ENCODE measurements at places on chromosomes 7 and 10. TPM values are rescaled to one million over a fixed set of nuclear protein-coding genes. Genes with fewer than 3 reads are reported as not detected.

The UPK3BL2 gene
- total RNA-seq, result 21.6 TPM

The CALML5 gene
- not detected for total RNA-seq

The ASIC3 gene
- total RNA-seq, result 1.9 TPM

The HOGA1 gene
- 28.8 TPM for total RNA-seq

DNA sequence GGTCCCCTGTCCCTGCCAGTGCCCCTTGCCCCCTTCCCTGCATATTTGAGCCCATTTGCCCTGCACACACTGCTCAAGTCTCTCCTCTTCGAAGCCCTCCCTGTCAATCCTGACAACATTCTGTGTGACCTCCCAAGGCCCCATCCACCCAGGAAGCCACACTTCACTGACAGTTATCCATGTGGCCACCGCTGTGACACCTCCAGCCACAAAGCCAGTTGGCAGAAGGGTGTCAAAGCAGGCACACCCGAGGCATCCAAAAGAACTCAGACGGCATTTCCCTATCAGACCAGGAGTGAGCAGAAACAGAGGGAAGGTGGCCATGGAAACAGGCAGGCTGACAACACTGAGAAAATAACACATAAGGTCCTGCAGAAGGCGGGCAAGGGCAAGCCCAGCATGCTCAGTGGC is 4.6 kb downstream of the POLM start:
- no peak overlapping the region for H3K4me3 ChIP-seq
- H3K27ac ChIP-seq, result no peak overlapping the region
- H3K27me3 ChIP-seq, result no peaks in the 10 kb centered on the region
- peaks cover 7% of the 10 kb centered on the region for H3K36me3 ChIP-seq
- peaks cover 51% of the 10 kb centered on the region for H3K4me1 ChIP-seq
- peak; percentile 38 for DNase-seq

GRCh38 chr7:23689165-23689564 is 9.2 kb downstream of the FAM221A start:
- H3K4me3 ChIP-seq, result no peak overlapping the region
- no peak for DNase-seq
- H3K4me1 ChIP-seq, result no peaks in the 10 kb centered on the region
- H3K27me3 ChIP-seq, result no peaks in the 10 kb centered on the region
- H3K27ac ChIP-seq, result no peak overlapping the region

- no peak overlapping the region for H3K27ac ChIP-seq
- no peaks in the 10 kb centered on the region for H3K36me3 ChIP-seq
- no peak for DNase-seq
- no peaks in the 10 kb centered on the region for H3K27me3 ChIP-seq
- peaks cover 11% of the 10 kb centered on the region for H3K4me1 ChIP-seq
- H3K4me3 ChIP-seq, result no peak overlapping the region
These were observed 182.0 kb downstream of the CUX1 start for GRCh38 chr7:101999393-101999792.

- no peaks in the 10 kb centered on the region for H3K36me3 ChIP-seq
- H3K27me3 ChIP-seq, result no peaks in the 10 kb centered on the region
- H3K4me1 ChIP-seq, result no peaks in the 10 kb centered on the region
- no peak overlapping the region for H3K27ac ChIP-seq
- no peak for DNase-seq
These were observed 94.7 kb downstream of the DYNC2I1 start for GRCh38 chr7:158950914-158951635.

- peak; percentile 21 for DNase-seq
- no peaks in the 10 kb centered on the region for H3K4me1 ChIP-seq
- no peaks in the 10 kb centered on the region for H3K36me3 ChIP-seq
- no peaks in the 10 kb centered on the region for H3K27me3 ChIP-seq
These were observed 245.9 kb upstream of the PHYHIPL start for GRCh38 chr10:58930500-58930899.

DNA sequence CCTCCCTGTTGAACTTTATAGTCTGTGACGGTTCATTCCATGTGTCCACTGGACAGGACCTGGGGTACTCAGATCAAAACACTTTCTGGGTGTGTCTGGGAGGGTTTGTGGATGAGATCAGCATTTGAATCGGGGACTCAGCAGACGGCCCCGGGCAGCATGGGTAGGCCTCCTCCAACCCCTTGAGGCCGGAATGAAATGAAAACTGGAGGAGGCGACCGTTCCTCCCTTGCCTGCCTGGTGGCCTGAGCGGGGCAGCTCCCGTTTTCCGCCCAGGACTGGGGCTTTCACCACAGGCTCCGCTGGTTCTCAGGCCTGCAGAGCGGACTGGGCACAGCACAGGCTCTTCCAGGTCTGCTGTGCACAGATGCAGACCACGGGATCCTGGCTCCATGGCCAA is 247.7 kb downstream of the MAD1L1 start:
- no peaks in the 10 kb centered on the region for H3K4me1 ChIP-seq
- no peaks in the 10 kb centered on the region for H3K36me3 ChIP-seq
- H3K27me3 ChIP-seq, result no peaks in the 10 kb centered on the region
- DNase-seq, result peak; percentile 53

- no peaks in the 10 kb centered on the region for H3K4me1 ChIP-seq
- no peak overlapping the region for H3K4me3 ChIP-seq
- DNase-seq, result no peak
- no peaks in the 10 kb centered on the region for H3K27me3 ChIP-seq
- H3K27ac ChIP-seq, result no peak overlapping the region
- H3K36me3 ChIP-seq, result no peaks in the 10 kb centered on the region
These were observed 1383.2 kb upstream of the CELF2 start for GRCh38 chr10:9634466-9634865.

DNA sequence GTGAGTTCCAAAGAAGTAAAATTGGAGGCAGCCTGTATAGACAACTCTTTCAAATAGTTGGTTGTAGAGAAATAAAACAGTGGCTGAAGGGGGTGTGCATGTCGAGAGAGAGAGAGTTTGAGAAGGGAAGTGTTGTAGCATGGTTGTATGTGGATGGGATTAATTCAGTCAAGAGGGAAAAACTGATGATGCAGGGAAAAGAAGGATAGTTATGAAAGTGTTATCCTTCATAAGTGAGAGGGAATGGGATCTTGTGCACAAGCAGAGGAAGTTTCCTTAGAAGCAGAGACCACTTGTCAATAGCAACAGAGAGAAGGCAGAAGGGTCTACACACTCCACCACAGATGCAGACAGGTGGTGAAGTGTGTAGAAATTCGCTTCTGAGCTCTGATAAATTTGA is 30.0 kb upstream of the BPGM start:
- DNase-seq, result no peak
- H3K27me3 ChIP-seq, result no peaks in the 10 kb centered on the region
- no peaks in the 10 kb centered on the region for H3K4me1 ChIP-seq
- H3K4me3 ChIP-seq, result no peak overlapping the region
- H3K27ac ChIP-seq, result no peak overlapping the region

GRCh38 chr10:18229826-18230225 is 89.6 kb downstream of the CACNB2 start:
- no peaks in the 10 kb centered on the region for H3K36me3 ChIP-seq
- H3K4me3 ChIP-seq, result no peak overlapping the region
- H3K27ac ChIP-seq, result no peak overlapping the region
- DNase-seq, result no peak
- no peaks in the 10 kb centered on the region for H3K4me1 ChIP-seq
- no peaks in the 10 kb centered on the region for H3K27me3 ChIP-seq

GRCh38 chr7:25496476-25497368 is 268.4 kb upstream of the NPVF start:
- H3K4me1 ChIP-seq, result no peaks in the 10 kb centered on the region
- H3K36me3 ChIP-seq, result no peaks in the 10 kb centered on the region
- no peak for DNase-seq
- H3K4me3 ChIP-seq, result no peak overlapping the region
- no peak overlapping the region for H3K27ac ChIP-seq

GRCh38 chr10:113026679-113027078 is 76.6 kb downstream of the TCF7L2 start:
- H3K4me1 ChIP-seq, result peaks cover 32% of the 10 kb centered on the region
- no peak overlapping the region for H3K27ac ChIP-seq
- H3K4me3 ChIP-seq, result no peak overlapping the region

DNA sequence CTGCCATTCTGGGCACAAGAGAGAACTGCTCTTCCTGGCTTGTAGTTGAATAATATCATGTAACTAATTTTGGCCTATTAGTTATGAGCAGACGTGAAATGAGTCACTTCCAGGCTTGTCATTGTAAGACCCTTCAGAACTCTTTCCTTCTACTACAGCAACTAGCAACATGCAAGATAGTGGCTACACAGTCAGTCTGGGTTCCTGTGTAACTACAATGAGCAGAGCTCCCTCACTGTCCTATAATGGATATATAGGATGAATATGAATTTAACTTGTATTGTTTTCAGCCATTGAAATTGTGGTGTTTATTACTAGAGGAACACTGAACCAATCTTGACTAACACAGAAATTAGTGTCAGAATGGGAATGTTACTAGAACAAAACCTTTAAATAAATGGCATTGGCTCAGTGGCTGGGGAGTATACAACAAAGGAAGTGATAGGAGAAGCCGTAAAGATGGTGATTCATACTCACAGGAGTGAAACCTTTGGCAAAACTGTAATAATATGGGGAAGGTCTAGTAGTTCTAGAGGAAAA is 2.9 kb upstream of the MTPN start:
- H3K36me3 ChIP-seq, result no peaks in the 10 kb centered on the region
- H3K27ac ChIP-seq, result no peak overlapping the region
- no peak overlapping the region for H3K4me3 ChIP-seq
- no peaks in the 10 kb centered on the region for H3K4me1 ChIP-seq
- H3K27me3 ChIP-seq, result no peaks in the 10 kb centered on the region
- no peak for DNase-seq

GRCh38 chr7:43639858-43640491 is 57.1 kb downstream of the STK17A start:
- no peaks in the 10 kb centered on the region for H3K27me3 ChIP-seq
- peaks cover 18% of the 10 kb centered on the region for H3K4me1 ChIP-seq
- peak overlapping the region; percentile 17 for H3K4me3 ChIP-seq
- peak overlapping the region; percentile 58 for H3K27ac ChIP-seq
- H3K36me3 ChIP-seq, result peaks cover 20% of the 10 kb centered on the region
- DNase-seq, result peak; percentile 34

- H3K4me3 ChIP-seq, result no peak overlapping the region
- peaks cover 2% of the 10 kb centered on the region for H3K4me1 ChIP-seq
- no peaks in the 10 kb centered on the region for H3K36me3 ChIP-seq
- DNase-seq, result no peak
These were observed 3.7 kb downstream of the FAM3C start for GRCh38 chr7:121392277-121393004.

DNA sequence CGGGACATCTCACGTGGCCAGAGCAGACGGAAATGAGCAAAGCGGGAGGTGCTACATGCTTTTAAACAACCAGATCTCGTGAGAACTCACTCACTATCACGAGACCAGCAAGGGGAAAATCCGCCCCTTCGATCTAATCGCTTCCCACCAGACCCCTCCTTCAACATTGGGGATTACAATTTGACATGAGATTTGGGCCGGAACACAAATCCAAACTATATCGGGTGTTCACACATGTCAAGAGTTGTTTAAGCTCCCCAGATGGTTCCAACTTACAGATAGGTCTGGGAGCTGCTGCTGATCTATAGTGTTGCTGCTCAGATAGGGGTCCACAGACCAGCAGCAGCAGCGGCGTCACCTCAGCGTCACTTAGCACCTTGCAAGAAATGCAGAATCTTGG is 194.9 kb downstream of the GPAM start:
- H3K4me1 ChIP-seq, result no peaks in the 10 kb centered on the region
- DNase-seq, result no peak
- no peak overlapping the region for H3K4me3 ChIP-seq
- no peaks in the 10 kb centered on the region for H3K36me3 ChIP-seq

DNA sequence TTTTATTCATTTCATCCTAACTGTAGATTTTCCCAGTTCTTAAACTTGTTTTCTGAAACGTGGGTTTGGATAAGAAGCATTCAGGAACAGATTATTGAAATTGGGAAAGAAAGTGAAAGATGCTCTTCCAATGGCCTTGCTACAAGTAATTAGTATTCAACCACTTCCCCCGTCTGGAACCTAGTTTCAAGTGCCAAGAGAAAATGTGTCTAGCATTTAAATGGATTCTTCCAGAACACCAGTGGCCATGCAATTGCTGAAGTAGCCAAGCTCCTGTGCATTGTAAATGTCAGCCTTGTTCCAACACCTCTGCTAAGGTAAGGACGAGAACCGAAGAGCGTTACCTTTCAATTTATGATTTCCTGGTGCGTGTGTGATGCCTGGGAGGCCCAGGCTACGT is 68.2 kb downstream of the PFKFB3 start:
- H3K27me3 ChIP-seq, result no peaks in the 10 kb centered on the region
- no peak for DNase-seq
- H3K36me3 ChIP-seq, result no peaks in the 10 kb centered on the region
- H3K27ac ChIP-seq, result no peak overlapping the region
- H3K4me3 ChIP-seq, result no peak overlapping the region
- H3K4me1 ChIP-seq, result no peaks in the 10 kb centered on the region

- no peaks in the 10 kb centered on the region for H3K36me3 ChIP-seq
- H3K27ac ChIP-seq, result peak overlapping the region; percentile 43
- H3K4me1 ChIP-seq, result no peaks in the 10 kb centered on the region
These were observed 43.4 kb downstream of the HIPK2 start for GRCh38 chr7:139734395-139734794.

DNA sequence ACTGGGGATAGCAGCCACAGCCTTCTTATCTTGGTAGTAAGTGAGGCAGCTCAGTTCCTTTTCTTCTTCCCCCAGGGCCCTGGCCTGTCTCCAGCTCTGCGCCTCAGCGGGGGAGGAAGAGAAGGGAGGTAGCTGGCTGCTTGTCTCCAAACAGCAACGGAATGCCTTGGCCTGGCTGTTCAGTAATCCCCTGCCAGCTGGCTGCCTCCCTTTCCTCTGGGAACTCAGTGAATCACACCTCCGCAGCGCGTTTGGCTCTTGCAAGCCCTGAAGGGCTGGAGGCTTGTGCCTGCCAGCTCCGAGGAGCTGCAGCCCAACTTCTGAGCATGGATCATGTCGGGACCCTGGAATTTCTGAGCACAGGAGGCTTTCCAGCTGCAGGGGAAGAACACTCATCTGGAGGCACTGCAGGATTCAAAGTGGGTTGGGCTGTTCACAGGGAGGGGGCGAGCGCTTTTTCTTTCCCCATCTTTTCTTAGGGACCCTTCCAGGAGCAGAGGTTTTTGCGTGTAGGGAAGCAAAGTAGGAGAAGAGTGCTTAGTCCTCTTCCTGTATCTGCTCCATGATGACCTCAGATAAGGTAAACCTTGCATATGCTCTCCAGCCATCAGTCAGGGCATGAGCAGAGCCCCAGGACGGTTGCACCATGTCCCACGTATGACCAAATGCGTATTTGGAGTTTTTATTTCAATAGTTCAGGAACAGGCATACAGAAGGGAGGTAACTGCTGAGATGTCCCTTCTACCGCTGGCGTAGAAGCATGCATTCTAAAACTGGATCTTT is 253.2 kb upstream of the INHBA start:
- H3K27ac ChIP-seq, result no peak overlapping the region
- peaks cover 15% of the 10 kb centered on the region for H3K4me1 ChIP-seq
- H3K27me3 ChIP-seq, result no peaks in the 10 kb centered on the region
- H3K36me3 ChIP-seq, result no peaks in the 10 kb centered on the region
- H3K4me3 ChIP-seq, result no peak overlapping the region

DNA sequence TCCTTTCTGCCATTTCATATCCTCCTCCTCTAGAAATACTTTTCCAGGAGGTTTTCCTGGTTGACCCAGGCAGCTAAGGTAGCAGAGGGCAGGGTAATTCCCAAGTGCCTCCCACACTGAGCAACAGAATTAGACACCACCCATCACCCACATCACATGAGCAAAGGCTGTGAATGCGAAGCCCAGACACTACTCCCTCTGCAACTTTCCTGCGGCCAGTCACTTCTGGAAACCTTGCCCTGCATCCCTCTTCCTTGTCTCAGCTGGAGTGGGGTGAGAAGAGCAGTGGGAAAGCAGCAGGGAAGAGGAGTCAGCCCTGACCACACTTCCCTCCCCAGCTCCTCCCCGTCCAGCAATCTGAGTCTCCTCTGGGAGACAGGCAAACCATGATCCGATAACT is 15.2 kb downstream of the TMEM176B start:
- DNase-seq, result peak; percentile 44
- H3K4me3 ChIP-seq, result no peak overlapping the region
- H3K4me1 ChIP-seq, result peaks cover 19% of the 10 kb centered on the region
- H3K27ac ChIP-seq, result peak overlapping the region; percentile 71
- no peaks in the 10 kb centered on the region for H3K36me3 ChIP-seq
